NCI-H1694 treated with DMSO at 0.1 percent for 48 hours (cell line): ENCODE measurements at places on chromosomes 2 and 18.
A peak's percentile ranks its signal among the peaks of the same experiment; 100 is the strongest.

DNA sequence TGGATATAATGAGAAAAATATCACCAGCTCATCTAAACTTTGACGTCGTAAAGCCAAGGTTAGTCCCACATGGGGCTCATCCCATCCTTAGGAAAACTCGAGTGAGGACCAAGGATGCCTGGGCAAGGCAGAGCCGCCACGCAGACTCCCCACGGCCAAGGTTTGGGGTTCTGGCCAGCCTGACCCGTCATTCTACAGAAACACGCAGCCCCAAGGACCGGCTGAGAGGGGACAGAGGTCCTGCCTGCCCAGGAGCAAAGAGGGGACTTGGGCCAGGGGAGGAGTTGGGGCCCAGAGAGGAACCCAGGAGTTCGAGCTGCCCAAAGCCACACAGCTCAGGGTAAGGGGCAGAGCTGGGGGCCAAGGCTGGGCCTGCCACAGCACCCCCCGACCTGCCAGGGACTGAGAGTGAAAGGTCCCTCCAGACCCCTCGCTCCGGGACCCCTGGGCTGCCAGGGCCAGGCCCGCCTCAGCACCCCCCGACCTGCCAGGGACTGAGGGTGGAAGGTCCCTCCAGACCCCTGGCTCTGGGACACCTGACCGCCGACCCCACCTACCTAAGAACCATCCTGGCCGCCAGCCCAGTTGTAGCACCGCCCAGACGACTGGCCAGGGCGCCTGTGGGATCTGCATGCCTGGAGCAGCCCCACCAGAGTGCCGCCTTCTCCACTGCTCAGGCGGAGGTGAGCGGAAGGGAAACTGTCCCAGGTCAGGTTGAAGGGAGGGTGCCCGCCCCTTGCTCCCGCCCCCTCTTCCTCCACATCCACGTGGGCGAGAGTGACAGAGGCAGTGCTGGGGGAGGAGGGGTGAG lies at the start of gene PDCD1:
Gene PDCD1, minus strand, starts transcription at position 689 of the 811 bp plus-strand sequence. Its CDS starts 56 bp downstream, at position 633.
- DNase-seq, result no peak

- no peak for DNase-seq
Observed at GRCh38 chr2:39492095-39492590, 55.1 kb upstream of the MAP4K3 start.

- no peak for DNase-seq
Observed at GRCh38 chr2:221569425-221569845, 2.7 kb downstream of the EPHA4 start.

GRCh38 chr2:136000502-136000901 lies 15.1 kb upstream of the DARS1 start:
- DNase-seq, result no peak

DNA sequence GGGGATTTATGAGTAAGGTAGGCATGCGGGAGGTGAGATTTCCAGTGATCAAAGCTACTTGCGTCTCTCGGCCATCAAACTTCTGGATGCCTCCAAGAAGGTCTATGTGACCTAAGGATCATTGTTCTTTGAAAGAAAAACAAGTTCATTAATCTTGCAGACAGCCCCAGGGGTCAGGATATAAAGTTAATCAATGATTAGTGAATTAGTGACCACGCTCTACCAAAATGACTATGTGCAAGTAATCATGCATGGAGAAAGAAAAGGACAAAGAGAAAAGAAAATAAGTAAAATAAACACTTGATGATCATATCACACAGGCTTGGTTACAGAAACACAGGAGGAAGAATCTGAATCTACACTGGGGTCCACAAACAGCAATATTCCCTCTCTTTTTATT lies 42.5 kb upstream of the BCL11A start:
- no peak for DNase-seq

DNA sequence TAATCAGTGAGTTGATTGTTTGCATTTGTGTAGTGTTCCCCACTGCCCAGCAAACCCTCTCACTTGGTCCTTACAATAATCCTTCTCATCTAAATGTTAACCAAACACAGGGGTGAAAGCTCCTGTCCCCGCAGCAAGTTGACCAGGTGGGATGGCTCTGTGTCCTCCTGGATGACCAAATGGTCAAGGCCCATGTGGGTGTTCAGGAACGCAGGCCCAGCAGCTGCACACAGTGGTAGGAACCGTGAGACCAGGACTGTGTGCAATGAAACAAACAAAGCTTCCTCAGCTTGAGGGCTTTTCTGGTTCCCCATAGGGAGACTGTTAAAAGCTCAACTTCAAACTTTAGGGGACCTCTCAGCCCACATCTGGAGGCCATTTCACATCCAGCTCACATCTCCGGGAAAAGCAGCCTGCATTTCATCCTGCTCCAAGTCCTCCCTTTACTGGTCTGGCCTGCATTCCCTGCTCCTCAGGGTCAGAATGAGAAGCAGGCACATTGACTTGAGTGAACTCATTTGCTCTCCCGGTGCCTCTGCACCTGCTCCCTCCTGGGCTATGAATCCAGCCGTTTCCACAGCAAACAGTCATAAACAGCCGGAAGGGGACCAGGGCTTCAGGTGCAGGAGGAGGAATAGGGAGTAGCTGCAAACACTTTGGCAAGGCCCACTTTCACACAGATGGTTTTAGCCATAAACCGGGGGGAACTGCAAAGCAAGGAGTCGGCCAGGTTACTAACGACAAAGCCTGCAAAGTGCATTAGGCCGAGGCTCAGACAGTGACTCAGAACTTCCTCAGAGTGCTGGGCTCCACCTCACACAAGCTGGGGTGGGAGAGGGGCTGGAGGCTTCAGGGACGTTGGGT lies 144.7 kb downstream of the CAPN13 start:
- no peak for DNase-seq

DNA sequence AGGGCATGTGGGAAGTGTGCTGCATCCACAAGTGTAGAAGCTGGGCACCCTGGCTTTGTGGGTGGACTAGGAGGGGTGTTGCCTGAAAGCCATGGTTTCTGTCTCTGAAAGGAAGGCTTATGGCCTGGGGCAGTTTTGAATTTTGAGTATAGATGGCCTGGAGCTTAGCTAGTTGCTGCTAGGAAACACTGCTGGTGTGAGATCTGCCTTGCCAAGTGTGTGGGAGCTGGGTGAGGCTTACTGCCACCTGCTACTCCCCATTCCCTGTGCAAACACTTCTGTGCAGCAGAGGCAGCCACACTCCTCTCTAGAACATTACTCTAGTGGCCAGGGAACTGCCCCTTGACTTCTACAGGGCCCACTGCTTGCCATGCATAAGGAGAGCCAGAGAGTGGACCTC lies 831.7 kb upstream of the LRRTM1 start:
- DNase-seq, result no peak

GRCh38 chr2:96528700-96529375 lies 7.7 kb upstream of the ARID5A start:
- DNase-seq, result no peak

DNA sequence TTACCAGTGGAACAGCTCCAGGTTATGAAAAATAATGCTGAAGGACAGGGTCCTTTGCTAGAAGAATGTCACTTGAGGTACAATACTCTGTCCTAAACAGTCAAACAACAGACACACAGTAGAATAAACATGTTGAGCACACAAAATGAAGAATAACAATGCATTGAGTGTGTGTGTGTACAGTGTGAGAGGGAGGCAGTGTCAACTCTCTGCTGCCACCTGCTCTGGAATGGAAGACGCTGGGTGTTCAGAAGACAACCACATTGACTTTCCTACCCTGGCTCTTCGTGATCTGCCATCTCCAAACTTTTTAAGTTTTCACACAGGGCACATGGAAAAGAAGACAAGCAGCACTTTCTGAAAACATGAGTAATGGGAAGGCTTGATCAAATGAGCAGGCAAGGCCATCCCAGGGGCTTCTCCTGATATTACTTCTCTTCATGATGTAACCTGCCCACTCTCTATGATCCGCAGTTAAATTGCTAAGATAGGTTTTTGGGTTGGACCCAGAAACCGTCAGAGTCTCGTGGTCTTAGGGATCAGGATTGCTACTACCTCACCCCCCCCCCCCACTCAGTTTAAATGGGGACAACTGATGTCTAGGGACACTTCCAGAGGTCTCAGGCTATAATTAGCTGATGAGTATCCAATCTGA lies 533.2 kb upstream of the TNP1 start:
- no peak for DNase-seq

DNA sequence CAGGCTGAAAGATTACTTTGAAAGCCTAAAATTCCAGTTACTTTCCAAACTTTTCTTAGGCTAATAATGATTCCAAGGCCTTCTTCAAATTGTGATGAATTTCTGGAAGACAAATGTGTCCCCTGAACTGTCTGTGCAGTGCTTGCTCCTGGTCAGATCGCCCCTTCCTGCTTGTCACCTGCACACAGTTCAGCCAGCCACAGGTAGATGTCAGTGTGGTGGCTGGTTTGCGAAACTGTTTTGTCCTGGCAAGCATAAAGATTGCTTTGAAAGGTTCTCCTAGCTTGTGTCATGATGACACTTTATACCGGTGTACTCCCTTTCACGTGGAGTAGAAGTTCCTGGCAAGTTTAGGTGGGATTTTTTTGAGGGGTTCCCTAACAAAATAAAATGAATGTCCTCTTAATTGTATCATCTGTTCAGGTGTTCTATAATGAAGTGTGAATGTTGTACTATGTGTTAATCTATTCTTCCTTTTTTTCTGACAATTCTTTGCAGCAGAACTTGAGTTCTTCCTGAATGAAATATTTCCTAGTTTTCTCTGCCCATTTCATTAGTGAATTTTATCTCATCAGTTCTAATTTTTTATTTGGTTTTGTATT lies 298.8 kb downstream of the ZNF407 start:
- DNase-seq, result peak; percentile 3

- no peak for DNase-seq
Observed at GRCh38 chr2:65096948-65097347, 33.0 kb downstream of the RAB1A start.

GRCh38 chr2:241598061-241598460 lies 38.9 kb downstream of the THAP4 start:
- DNase-seq, result no peak

GRCh38 chr2:202818321-202818720 lies 53.2 kb downstream of the ICA1L start:
- DNase-seq, result no peak

GRCh38 chr18:47265197-47265596 lies 13.7 kb upstream of the SKOR2 start:
- no peak for DNase-seq

GRCh38 chr2:235545339-235546150 lies 51.7 kb downstream of the AGAP1 start:
- peak; percentile 12 for DNase-seq

DNA sequence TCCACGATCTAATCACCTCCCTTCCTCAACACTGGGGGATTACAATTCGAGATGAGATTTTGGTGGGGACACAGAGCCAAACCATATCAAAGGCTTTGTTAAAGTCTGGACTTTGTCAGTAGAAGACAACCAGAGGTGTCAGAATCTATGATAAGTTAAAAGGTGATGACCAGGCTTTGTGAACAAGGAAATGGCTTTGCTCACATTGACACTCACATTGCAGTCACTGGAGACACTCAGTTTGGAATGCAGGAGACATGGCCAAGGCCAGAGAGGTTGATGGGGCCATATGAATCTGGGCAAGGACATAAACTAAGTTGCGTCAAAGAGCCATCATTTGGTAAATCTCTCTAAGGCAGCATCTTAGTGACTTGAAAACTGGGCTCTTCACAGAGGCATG lies 678.2 kb upstream of the FSHR start:
- no peak for DNase-seq

DNA sequence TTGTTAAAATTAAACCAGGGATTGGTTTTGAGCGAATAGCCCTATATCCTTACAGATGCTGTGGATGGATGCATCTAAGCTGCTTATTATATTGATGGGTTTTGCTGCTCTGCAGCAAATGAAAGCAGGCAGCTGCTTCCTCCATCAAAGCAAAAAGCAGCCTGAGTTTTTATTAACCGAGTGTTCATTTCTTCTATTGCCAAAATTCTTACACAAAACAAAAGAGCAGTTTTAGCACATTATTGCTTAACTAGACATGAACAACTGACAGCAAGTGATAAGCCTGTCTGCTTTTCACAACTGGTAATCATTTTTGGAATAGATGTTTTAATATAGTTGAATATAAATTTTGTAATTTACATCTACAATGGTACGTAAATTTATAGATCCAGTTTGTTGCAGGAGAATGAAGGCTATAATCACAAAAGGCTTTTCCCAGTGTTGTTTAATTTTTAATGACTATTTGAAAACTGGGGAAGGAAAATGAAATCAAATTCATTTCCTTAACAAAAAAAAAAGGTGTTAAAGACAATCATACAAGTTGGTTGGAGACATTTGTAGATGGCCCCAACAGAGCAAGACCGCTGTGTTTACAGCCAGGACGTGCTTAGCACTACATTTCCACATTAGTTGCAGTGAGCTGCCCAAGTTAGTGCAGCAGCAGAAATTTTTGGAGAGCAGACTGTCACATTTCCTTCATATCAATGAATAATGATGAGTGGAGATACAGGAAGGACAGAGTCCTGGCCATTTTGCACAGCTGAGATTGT lies 253.6 kb upstream of the SIX3 start:
- DNase-seq, result no peak

- no peak for DNase-seq
Observed at GRCh38 chr2:155033652-155034051, 335.2 kb downstream of the KCNJ3 start.

- no peak for DNase-seq
Observed at GRCh38 chr2:185526161-185526560, 212.4 kb upstream of the FSIP2 start.

DNA sequence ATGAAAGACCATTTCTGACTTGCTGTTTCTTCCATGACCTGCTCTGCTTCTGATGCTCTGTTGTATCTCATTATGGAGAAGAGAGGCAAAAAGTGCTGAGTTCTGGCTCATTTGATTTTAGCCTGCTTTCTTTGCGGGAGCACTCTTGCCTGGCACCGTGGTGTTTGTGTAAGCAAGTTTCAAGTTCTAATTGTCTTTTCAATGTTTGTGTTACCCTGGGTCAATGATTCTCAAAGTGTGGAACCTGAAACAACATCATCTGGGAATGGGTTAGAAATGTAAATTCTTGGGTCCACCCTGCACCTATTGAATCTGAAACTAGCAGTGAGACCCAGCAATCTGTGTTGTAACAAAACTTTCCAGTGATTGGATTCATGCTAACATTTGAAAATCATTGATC lies 85.5 kb upstream of the STON1 start:
- no peak for DNase-seq

- no peak for DNase-seq
Observed at GRCh38 chr2:68878753-68879152, 7.6 kb upstream of the BMP10 start.

DNA sequence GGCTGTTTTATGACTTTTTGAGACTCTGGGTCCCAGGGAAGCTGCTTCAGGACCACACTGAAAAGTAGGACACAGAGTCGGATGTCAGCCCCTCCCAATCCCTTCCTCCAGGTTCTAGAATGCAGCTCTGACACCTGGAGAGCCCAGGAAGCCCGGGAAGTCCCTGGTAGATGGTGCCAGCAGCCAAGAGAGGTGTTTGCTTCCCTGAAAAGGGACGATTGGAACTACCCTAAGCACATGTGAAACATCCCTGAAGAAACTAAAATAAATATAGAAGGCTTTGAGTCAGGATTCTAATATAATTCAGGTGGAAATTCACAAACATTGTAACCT lies 163.2 kb upstream of the CYRIA start:
- no peak for DNase-seq

GRCh38 chr18:9436206-9436929 lies 38.9 kb upstream of the RALBP1 start:
- DNase-seq, result no peak
